Central memory CD8-positive, alpha-beta T cell (primary cell): ENCODE measurements at places on chromosomes 5 and 9.

GRCh38 chr5:159206368-159206767 lies 3.0 kb downstream of the RNF145 start:
- no peak for DNase-seq

DNA sequence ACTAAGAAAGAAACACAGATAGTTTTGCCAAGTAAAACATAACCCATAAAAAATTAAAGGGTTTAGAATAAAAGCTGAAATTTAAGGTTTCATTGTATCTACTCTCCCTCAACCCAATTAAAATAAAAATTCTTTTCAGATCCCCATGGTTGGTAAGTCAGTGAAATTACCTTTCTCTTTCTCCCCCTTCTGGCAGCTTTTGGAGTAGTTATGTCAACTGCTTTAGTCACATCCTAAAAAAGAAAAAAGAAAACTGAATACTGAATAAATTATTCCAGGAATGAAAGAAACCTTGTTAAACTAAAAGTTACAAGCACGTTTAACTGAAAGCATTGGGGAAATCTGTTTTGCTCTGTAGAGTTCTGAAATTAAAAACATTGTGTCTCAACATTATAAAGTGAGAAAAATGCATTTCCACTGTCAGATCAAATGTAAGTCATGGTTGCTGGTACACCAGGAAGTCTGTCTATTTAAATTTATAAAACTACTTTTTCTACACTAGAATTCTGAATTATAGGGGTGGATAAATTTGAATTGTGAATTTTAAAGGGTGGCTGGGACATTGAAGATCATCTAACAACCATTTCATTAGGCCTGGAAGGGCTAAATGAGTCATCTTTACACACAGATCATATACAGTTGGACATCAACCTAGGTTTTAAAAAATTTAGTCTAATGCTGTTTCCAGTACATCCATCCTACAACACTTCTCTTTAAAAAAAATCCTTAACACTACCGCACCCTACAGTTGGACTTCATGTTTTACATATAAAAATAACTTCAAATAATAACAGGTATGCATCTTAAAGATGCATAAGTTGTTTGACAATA lies 24.7 kb downstream of the PSIP1 start:
- no peak for DNase-seq

- peak; percentile 13 for DNase-seq
Observed at GRCh38 chr5:171484460-171484899, 65.0 kb downstream of the FGF18 start.

- no peak for DNase-seq
Observed at GRCh38 chr5:42599106-42599505, 157.5 kb upstream of the CCDC152 start.

GRCh38 chr9:72305102-72305546 lies 59.9 kb downstream of the ZFAND5 start:
- DNase-seq: no peak
